ENCODE measurements at places on chromosomes 13 and 19.

- no peak for DNase-seq
These were observed 1258.6 kb downstream of the PCDH9 start for GRCh38 chr13:65971541-65971940.

- no peak for DNase-seq
These were observed 23.6 kb downstream of the CACNG6 start for GRCh38 chr19:54014920-54015560.

DNA sequence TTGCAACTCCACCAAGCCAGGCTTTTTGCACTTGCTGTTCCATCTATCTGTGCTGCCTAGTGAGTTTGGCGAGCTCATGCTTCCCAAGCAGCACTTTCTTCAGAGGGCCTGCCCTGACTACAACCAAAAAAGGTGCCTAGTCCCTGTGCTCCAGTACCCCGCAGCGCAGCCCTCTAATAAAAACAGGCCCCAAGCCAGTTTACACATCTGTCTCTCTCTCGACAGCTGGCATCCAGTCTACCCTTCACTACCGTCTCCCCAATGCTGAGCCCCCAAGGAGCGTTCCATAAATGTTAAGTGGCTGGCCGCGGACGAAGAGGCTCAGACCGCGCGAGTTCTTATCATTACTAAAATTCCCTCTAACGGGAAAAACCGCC lies 512 bp downstream of the MED4 start:
- DNase-seq = no peak

- no peak for DNase-seq
These were observed 428.1 kb upstream of the DACH1 start for GRCh38 chr13:72295153-72295552.

DNA sequence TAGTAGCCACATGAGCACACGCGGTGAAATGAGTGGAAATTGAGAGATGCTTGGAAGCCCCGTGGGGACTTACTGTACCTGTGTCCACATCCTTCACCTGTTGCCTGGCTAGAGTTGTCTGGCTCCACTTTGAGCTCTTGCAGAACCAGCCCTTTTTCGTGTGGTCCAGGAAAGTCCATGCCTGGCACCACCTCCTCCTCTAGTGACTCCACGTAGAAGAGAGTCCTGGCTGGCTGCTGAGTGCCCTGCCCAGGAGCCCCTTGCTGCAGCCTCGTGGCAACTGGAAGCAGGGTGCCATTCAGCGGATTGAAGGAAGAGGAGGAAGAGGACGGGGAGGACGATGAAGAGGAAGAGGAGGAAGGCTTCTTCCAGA lies 515 bp upstream of the ATXN8OS start:
- no peak for DNase-seq

DNA sequence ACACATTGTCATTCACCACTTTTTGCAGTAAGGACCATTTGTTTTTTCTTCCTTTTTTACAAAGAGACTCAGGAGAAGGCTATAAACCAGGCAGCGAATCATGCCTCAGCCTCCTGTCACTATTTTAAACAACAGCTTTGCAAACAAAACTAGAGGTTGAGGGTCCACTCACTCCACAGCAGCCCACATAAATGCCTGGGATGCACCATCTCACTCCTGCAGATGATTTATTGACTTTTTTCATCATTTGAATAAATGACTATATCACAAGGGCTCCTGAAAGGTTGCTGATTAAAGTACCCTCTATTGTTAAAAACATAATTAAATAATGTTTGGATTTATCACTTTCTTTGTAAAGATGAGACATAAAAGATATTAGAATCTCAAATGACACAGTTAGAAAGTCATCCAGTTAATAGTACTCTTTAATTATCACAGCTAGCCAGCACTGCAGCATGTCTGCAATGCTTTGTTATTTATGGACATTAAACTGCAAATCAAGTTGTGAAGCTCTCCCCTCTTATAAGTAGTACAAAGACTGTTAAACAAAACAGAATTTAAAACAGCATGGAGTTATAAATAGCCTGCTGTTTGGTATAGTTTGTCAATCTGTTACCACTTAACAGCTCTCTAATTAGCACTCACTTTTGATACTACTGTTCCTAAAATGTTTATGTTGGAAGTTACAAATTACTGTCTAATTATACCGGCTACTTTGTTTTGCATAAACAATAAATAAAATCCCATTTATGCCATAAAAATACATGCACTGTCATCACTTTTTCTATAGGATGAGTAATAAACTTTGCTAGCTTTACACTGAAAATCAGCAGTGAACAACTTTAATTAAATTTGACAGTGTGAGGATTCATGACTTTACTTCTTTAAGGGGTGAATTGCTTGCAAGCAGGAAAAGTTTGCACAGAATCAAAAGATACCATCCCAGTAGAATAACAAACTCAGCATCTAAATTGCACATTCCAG lies 853.2 kb downstream of the UQCRFS1 start:
- no peak for DNase-seq

- no peak for DNase-seq
These were observed 8.4 kb downstream of the COL5A3 start for GRCh38 chr19:10001899-10002298.

GRCh38 chr13:50720861-50721671 lies 122.4 kb downstream of the DLEU7 start:
- DNase-seq = no peak

GRCh38 chr19:58107778-58108545 lies 9.9 kb upstream of the ZSCAN18 start:
- DNase-seq = no peak

DNA sequence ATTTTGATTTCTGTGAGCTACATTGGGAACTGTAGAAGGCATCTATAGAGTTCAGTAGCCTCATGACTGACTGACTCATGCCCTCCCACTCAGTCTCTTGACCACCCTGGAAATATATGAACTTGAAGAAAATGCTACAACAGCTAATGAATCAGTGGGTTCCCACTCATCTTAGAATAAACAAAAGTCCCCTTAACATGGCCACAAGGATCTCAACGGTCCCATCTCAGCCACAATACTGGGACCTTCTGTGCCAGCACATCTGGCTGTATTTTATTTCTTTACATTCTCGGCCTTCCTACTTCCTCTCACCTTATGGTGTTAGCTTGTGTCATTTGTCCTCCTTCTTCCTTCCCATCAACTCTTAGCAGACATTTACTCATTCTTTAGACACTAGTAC lies 619.8 kb downstream of the DCT start:
- DNase-seq = no peak

- no peak for DNase-seq
These were observed 8.7 kb upstream of the KLF2 start for GRCh38 chr19:16315825-16316505.

GRCh38 chr19:56538761-56539263 lies at the start of gene ZFP28:
Gene ZFP28, plus strand, starts transcription at chr19:56538948. Its CDS starts 71 bp downstream, at chr19:56539019.
- DNase-seq = no peak

- DNase-seq = no peak
These were observed 10.8 kb upstream of the CCDC97 start for GRCh38 chr19:41299046-41299754.

DNA sequence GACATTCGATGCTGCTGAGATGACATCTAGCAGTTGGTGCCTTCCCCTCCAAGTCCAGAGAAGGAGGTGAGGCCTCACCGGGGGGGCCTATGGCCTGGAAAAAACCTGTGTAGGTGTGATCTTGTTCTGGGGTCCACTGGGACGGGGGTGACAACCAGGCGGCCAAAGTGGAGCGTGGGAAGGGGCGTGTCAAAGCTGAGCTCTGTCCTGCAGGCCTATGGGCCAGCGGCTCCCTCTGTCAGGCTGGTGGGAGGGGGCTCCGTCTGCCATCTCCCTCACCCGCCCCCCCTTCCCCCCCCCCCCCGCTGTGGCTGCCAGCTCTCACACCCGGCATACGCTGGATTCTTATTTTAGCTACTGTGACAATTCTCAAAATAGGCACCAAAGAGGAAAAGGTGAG lies 56.7 kb upstream of the UQCRFS1 start:
- no peak for DNase-seq

DNA sequence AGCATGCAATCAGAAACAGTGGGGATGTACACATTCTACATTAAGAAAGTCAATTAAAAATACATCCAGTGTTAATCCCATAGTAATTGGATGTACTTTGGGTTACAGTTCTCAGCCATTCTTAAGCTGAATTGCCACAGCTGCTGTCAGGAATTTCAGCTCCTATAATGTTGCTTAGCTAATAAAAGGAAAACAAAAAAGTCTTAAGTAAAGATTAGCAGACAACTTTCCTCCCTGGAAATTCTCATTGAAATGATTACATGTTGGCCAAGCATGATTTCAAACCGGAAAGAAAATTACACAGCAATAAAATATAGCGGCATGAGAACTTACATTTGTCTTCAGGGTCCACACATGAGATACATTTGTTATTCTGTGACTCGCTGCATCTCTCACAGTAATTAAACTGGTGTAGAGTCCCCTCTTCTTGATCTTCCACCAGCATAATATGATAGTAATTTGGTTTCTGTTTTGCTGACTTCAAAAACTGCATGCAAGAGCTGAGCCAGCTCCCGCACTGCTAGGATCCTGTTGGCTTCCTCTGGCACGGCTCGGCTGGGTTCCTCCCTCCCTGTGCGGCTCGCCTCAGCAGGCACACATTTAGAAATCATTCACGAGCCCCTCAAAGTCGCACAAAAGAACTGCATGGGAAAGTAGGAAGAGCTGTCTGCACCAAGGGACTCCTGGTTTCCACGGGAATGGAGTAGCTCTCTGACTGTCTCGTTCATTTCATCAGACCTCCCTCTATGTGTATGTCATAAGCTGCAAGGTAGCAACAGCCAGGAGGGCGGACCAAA lies at the start of gene HTR2A:
TSS of gene HTR2A (minus strand) at position 713 of the 797 bp plus-strand sequence. CDS start 1,147 bp downstream, outside the sequence.
- no peak for DNase-seq

GRCh38 chr13:43816401-43816889 lies 29.7 kb upstream of the ENOX1 start:
- no peak for DNase-seq

GRCh38 chr19:16089010-16089846 lies 12.9 kb downstream of the TPM4 start:
- DNase-seq = no peak

- no peak for DNase-seq
These were observed 21.4 kb downstream of the ACER1 start for GRCh38 chr19:6312018-6312417.

DNA sequence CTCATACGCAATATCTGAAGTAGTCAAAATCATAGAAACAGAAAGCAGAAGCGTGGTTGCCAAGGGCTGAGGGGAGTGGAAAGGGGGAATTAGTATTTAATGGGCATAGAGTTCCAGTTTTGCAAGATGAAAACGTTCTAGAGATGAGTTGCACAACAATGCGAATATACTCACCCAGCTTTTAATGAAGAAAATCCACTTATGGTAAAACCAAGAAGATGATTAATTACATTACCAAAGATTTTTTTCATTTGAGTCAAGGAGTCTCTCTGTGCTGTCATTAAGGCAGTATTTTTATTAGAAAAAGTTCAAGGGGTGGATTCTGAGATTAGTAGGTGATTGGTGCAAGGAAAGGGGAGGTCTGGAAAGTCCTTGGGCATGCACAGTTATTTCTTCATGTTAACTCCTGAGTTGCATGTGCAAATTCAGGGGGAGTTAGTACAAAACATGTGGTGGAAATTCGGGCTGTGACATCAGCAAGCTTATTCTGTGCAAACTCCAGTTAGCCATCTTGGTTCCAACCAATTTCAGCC lies 6.9 kb upstream of the CBY2 start:
- no peak for DNase-seq

GRCh38 chr13:42320375-42320787 lies 48.4 kb downstream of the AKAP11 start:
- DNase-seq = no peak

- DNase-seq = no peak
These were observed 18.6 kb downstream of the ITM2B start for GRCh38 chr13:48251611-48252081.

- DNase-seq = no peak
These were observed 78.3 kb upstream of the IPO5 start for GRCh38 chr13:97875218-97875617.

DNA sequence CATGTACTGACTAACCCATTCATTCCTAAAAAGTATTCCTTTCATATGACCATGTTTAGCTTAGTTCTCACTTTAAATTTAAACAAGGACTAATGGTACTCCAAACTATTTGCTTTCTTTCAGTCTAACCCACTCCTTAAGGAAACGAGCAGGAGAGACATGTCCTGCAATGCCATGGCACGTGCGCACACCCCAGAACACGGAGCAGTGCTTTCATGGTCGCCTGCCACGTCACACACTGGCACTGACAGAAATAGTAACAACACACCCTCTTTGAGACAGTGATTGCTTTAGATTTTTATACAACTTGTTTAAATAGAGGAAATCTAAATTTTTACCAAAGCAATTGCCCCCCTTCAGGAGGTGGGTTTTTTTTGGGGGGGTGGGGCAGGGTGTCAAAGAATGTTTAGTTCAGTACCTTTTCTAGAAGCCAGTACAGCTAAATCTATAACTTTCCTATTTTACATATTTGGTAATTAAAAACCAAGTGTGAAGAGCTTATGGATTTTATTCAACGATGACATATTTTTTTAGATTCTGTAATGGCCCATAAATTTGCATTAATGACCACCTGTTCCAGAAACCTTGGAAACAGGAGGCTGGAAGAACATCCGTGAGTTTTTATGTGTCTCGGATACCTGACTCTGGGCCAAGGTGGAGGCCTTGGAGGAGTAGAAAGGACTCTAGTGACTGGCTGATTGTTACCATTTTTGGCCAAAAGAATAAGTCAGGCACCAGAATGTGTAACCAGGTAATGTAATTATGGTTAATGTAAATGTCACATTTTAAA lies 247.1 kb downstream of the DCT start:
- no peak for DNase-seq

DNA sequence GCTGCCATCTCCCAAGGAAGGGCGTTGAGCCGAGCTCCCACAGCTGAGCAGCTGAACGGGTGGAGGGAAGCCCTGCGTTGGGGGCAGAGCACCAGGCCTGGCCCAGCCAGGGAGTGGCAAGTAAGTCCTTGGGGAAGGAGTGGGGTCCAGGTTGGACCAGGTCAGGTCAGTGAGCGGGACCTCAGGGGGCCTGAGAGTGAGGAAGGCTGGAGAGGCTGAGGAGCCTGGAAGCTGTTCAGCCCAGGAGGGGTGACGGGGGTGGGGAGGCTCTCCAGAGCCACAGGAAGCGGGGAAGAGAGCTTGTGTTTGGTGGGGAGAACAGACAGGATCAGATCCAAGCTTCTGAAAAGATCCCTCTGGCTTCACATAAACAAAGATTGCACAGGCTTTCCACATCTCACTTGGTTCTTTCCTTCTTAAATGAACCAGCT lies 55.4 kb upstream of the ATP12A start:
- no peak for DNase-seq

GRCh38 chr13:107778094-107778493 lies 437.2 kb downstream of the LIG4 start:
- DNase-seq = no peak

GRCh38 chr13:59474696-59475095 lies 689.0 kb downstream of the DIAPH3 start:
- no peak for DNase-seq

Data from T follicular helper cell (primary cell).